Activated CD8-positive, alpha-beta memory T cell treated with anti-CD3 and anti-CD28 coated beads, Interleukin-2, amount 10 ng/mL, durations not matched to agents 7 days and 5 days (primary cell): ENCODE measurements at places on chromosomes 12 and 14. TPM values are rescaled to one million over a fixed set of nuclear protein-coding genes. Genes with fewer than 3 reads are reported as not detected.

The TRAF3 gene
- total RNA-seq, result 78.1 TPM

The DLGAP5 gene
- 98.8 TPM for total RNA-seq

The PELI2 gene
- total RNA-seq, result 1.2 TPM

The TSPAN19 gene
- not detected for total RNA-seq

The RBP5 gene
- 0.87 TPM for total RNA-seq

The FAM90A1 gene
- not detected for total RNA-seq

The SYCP3 gene
- total RNA-seq, result 2.0 TPM

The LALBA gene
- not detected for total RNA-seq

The TBX3 gene
- not detected for total RNA-seq

The DACT1 gene
- 0.21 TPM for total RNA-seq

The ANG gene
- total RNA-seq, result 1.5 TPM

The TAS2R42 gene
- total RNA-seq, result not detected

The C12orf60 gene
- 1.6 TPM for total RNA-seq

The POU6F1 gene
- total RNA-seq, result 3.6 TPM

The SOAT2 gene
- total RNA-seq, result 1.1 TPM

The IGFBP6 gene
- total RNA-seq, result 1.8 TPM

The CIDEB gene
- total RNA-seq, result 24.5 TPM

The IFNG-AS1 gene
- total RNA-seq, result 0.38 TPM

The MIP gene
- not detected for total RNA-seq

The ENTPD5 gene
- total RNA-seq, result 18.4 TPM

The LRRC23 gene
- total RNA-seq, result 8.7 TPM

The APOF gene
- not detected for total RNA-seq

The FAM186B gene
- total RNA-seq, result not detected

The BLOC1S1 gene
- total RNA-seq, result 152 TPM

The KRT80 gene
- total RNA-seq, result not detected

The SPATA7 gene
- total RNA-seq, result 4.5 TPM
